CD4-positive, alpha-beta T cell treated with Interleukin-15 for 4 hours (primary cell): ENCODE measurements at places on chromosomes 6 and 20.

DNA sequence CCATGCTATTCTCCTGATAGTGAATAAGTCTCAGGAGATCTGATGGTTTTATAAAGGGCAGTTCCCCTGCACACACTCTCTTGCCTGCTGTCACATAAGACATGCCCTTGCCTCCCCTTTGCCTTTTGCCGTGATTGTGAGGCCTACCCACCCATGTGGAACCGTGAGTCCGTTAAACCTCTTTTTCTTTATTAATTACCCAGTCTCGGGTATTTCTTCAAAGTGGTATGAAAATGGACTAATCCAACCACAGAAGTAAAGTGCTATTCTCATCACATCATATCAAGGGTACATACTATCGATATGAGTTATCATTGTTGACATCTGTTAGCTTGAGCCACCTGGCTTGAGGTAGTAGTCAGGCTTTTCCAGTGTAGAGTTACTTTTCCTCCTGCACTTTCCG is 2.3 kb downstream of the MANBAL start:
- DNase-seq, result no peak

GRCh38 chr6:118815495-118815894 is 78.5 kb upstream of the ASF1A start:
- DNase-seq, result no peak

DNA sequence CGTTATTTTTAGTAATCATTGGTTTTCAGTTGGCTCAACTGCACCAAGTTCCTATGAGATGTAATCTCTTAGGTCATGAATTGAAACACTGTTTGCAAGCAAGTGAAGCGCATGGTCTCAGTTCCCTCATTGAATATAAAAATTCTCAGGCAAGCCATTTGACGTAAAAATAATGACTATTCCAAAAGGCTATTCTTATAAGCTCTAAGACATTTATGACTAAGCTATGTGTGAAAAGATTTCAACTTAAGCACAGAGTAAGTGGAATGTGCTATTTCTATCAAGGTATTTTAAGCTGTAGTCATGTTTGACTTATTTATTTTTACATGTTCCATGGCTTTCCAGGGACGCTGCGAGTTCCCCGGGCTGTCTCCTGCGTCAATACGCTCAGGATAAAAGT is 248.5 kb downstream of the THBS2 start:
- no peak for DNase-seq

GRCh38 chr20:50592282-50593004 is 82.3 kb downstream of the PTPN1 start:
- DNase-seq, result no peak

DNA sequence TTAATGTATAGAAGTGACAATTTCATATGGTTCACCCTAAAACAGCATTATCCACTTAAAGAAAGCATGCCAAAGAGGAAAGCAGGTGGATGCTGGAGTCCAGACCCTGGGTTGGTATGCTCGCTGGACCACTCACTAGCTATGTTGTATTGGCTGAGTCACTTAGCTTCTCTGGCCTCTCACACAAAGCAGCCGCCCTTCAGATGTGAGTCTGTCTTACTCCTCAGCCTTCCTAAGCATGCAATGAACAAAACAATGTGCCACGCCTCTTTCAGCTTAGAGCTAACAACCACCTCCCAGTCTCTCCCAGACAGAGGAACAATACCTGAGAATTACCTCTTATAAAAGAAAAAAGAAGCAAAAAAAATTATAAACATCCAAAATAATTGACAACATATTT is 29.4 kb downstream of the SIM1 start:
- no peak for DNase-seq

DNA sequence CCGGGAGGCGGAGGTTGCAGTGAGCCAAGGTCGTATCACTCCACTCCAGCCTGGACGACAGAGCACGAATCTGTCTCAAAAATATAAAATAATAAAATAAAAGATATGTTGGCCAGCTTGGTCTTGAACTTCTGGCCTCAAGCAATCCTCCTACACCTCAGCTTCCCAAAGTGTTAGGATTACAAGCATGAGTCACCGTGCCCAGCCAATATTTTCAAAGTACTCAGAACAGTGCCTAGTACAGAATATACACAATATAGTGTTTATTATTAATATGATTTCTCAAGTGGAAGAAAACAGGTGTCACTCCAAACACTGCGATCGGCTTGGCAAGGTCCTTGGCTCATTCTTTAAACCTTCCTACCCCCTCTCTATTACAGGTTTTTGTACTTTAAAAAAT is 3.1 kb downstream of the FAM210B start:
- no peak for DNase-seq

- no peak for DNase-seq
These were observed 13.3 kb downstream of the ZBTB24 start for GRCh38 chr6:109469591-109470189.

- peak; percentile 36 for DNase-seq
These were observed 23.3 kb downstream of the NQO2 start for GRCh38 chr6:3022765-3023662.

- no peak for DNase-seq
These were observed 40.5 kb downstream of the KCNQ2 start for GRCh38 chr20:63431944-63432343.

DNA sequence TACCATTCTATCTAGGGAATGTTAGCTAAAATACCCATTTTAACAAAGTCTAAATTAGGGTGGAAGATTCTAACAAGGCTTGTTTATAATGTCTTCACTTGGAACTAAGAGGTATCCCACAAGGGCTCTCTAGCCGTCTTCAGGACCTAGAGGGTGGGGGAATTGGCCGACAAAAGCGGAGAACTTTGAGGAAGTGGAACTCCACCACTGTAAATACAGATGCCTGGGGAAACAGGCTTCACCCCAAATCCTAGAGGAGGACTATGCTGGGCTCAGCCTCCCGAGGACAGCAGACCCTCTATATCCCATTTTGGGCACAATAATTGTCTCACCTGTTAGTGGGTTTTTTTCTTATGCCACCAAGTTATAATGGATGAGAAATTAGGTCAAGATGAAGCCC is 58.0 kb upstream of the TFB1M start:
- DNase-seq, result no peak

DNA sequence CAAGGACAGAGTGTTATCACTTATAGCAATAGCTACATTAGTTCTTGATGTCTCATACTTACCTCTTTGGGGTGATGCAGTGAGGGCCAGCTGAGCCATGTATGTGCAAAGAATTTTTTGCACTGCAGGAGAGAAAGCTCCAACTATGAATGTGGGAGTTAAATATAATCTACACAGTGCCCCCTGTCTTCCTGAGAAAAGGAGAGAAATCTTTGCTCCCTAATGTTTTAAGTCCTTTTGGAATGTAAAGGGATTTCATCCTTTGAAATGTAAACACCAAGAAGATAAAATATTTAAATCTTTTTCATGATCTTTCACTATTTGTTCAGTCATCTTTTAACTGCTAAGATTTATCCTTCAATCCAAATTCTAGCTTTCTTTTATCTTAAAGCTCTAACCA is 822.1 kb downstream of the TENT5A start:
- no peak for DNase-seq

DNA sequence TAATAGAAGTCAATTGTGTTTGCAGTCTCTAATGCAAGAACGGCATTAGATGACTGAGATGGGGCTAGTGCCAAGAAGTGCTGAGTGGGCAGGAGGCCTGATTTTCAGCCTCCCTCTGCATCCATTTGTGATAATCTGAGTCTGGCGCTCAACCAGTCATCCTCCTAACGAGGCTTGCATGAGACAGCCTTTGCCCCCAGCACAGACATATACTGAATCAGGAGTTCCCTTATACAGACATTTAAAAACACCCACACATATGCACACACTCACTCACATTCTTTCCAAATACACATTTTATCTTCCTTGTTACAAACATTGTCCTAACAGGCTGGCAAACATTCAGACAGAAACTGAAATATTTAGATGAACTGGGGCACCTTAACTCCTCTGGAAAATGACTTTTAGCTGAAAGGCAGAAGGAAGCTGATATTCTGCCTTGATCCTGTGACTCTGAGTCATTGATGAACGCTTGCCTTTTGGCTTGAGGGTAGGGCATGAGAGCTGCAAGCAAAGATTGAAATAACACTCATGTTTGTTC is 562.3 kb downstream of the DHX35 start:
- DNase-seq, result no peak

- no peak for DNase-seq
These were observed 23.5 kb upstream of the NPBWR2 start for GRCh38 chr20:64130876-64131275.

DNA sequence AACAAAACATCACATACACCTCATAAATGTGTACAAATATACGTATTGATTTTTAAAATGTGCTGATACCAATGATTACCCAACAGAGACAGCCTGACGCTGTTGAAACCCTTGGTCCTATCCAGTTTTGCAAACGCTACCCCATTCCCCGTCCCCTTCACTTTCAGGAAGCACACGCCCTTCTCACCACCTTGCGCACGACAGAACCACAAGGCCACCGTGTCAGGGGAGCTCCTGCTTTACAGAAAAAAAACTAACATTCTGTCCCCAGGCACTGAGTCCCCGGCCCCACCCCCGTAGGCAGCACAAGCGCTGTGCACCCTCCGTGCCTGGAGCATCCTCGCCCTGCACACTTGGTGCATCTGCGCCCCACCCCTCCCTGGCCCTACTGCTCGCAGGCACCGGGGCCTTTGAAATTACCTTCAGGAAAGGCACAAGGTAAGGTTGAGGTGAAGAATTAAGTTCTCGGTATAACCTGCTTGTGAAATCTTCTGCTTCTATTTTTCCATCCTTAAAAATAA is 58.5 kb downstream of the TAF4 start:
- no peak for DNase-seq

DNA sequence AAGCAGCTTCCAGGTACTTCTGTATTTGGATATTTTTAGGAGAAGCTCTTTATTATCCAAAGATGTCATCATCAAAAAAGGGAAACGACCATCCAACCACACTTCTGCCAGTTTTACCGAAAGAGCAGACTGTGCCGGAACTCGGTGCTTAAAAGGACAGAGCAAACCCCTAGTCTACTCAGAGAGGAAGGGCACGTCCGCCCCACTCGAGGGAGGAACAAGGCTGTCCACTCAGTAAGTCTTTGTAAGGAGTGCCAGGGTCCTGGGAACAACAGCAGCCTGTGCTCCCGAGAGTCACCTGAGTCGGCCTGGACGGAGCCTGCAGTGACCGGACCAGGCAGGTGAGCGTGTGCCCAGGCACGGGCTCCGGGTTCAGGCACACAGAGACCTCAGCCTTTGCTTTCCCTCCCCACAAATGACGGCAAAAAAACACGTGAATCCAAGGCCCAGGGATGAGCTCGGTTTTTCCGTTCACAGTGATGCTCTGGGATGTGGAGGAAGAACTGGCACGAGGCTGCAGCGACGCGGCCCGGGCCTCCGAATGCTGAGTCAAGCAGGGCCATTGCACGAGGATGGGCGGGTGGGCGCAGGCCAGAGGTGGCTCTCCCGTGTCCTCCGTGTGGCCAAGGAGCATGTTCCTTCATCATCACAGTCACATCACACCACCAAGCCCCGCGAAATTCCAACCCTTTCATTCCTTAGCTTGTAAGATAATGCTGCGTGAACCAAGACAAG is 17.4 kb upstream of the SLCO4A1 start:
- no peak for DNase-seq

- DNase-seq, result peak; percentile 3
These were observed 132.2 kb downstream of the GPX5 start for GRCh38 chr6:28657769-28658465.

GRCh38 chr6:10901770-10902169 is 14.9 kb downstream of the SYCP2L start:
- no peak for DNase-seq

- no peak for DNase-seq
These were observed 669.2 kb downstream of the PRKN start for GRCh38 chr6:162058281-162058875.

DNA sequence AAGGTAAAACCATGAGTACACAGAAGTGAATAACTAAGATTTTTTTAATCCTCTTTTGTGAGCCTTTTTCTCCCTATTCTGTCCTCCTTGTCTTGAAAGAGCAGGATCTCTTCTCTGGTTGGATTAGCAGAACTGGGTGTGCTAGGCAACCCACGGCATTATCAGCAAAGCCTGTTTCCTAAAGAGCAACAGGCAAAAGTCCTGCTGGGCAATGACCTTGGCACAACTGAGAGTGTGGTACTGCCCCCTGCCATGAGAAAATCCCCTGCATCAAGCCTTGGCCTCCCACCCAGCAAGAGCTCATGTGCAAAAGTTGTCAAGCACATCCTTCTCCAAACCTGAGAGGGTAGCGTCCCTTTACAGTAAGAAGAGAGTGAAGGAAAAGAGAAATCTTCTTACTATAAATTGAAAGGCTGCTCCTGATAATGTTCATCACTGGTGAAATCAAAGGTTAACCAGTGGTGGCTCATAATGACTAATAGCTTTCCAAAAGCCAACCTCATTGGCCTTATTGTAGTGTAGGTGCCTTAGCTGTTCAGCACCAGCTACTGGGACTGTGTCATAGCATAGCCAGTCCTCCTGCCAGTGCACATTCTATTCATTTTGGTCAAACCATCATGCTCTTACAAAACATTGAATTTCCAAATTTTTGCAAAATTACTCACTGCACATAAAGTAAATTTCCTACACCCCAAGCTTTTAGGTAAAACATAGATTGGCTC is 17.1 kb downstream of the KIF6 start:
- DNase-seq, result no peak
